HTR-8/SVneo (cell line): ENCODE measurements at places on chromosomes 5 and 9.

GRCh38 chr5:100900142-100900795 lies 2.8 kb downstream of the ST8SIA4 start:
- no peak for DNase-seq

DNA sequence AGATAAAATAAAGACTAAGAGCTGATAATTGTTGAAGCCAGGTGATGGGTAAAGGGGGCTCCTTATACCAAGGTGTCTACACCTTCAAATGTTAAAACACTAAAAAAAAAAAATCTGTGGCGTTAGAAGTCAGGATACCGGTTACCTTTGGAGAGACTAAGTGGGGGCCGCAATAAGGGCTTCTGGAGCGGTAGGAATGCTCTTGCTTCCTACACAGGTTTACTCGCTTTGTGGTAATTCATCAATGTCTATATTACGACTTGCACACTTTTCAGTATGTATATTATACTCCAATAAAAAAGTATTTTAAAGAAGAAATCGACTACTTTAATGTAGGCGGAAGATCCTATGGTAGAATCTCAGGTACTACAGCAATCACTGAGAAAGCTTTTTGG lies 12.5 kb downstream of the MRPS27 start:
- no peak for DNase-seq

DNA sequence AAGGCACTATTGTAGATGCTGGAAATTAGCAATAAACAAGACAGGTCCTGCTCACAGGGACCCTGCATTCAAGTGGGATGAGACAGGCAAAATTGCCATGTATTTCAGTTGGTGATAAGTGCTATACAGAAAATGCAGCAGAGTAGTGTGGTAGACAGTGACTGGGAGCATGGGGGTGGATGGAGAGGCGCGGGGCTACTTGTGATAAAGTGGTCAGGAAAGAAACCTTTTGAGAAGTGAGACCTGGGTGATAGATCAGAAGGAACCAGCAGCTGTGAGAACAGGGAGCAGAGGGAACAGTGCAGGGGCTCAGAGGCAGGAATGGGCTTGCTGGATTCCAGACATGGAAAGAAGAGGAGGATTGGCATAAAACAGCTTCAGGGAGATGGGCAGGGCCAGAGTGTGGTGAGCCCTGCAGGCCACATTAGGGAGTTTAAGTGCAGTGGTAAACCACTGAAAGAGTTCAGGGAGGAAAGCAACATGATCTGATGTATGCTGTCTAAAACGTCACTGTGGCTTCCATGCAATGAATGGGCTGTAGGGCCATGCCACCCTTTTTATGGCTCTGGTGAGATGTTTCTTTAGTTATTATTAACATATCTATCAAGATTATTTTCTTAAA lies 7.3 kb downstream of the CRHBP start:
- peak; percentile 61 for DNase-seq

DNA sequence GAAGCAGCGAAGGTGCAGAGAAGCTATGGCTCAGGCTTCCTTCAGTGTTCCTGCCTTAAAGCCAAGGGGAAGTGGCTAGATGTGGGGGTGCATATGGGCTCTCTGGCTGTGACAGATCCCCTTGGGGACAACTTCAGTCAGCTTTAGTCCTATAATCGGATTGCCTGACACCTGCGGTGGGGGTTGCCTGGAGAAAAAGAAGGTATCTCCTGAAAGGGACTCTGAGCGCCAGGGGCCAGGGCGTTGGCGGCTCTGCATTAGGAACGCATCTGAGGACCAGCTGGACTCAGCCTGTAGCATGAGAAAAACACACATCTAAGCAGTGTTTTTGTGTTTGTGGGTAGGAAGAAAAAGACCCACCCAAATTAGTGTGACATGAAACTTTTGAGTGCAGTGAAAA lies 84.3 kb upstream of the OTULINL start:
- no peak for DNase-seq

GRCh38 chr5:57174890-57175510 lies 1.1 kb downstream of the GPBP1 start:
- no peak for DNase-seq

- DNase-seq: peak; percentile 47
Observed at GRCh38 chr5:140966293-140967225, at the start of gene PCDHAC2. TSS of gene PCDHAC2 (plus strand) at chr5:140966476. CDS start at chr5:140966767, 291 bp downstream.

DNA sequence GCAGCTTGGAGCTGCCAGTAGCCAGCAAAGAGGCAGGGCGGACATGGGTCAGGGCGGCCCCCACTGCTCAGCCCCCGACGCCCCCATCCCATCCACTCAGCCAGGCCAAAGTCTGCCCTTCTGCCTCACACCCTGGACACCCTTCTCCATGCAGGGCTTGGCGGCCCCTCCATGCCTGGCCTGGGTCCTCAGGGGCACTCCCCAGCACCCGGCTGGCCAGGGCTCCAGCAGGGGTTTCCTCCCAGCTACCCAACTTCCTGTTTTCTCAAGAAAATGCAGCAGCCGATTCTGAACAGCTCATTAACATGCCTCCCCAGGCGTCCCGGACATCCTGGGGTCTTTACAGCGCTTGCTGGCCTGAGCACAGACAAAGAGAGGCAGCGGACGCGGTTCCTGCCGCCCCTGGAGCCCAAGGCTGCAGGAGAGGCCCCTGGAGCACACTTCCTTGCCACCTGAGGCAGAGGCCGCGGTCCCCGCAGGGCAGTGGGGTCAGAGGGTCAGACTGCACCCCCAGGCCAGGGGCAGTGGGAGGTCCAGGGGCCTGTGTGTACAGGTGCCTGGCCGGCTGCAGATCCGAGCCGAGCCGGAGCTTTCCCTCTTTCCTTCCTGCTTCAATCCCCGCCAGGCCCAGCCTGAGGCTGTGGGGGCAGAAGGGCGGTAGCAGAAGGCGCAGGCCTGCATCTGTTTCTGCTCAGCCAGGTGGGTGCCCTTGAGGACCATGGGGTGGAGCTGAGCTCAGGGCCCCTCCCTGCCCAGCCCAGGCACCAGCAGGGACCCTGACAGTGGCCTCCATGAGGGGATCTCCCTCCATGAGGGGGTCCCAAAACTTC lies 18.7 kb upstream of the NRARP start:
- no peak for DNase-seq

GRCh38 chr9:135216236-135216635 lies 128.8 kb downstream of the OLFM1 start:
- no peak for DNase-seq

DNA sequence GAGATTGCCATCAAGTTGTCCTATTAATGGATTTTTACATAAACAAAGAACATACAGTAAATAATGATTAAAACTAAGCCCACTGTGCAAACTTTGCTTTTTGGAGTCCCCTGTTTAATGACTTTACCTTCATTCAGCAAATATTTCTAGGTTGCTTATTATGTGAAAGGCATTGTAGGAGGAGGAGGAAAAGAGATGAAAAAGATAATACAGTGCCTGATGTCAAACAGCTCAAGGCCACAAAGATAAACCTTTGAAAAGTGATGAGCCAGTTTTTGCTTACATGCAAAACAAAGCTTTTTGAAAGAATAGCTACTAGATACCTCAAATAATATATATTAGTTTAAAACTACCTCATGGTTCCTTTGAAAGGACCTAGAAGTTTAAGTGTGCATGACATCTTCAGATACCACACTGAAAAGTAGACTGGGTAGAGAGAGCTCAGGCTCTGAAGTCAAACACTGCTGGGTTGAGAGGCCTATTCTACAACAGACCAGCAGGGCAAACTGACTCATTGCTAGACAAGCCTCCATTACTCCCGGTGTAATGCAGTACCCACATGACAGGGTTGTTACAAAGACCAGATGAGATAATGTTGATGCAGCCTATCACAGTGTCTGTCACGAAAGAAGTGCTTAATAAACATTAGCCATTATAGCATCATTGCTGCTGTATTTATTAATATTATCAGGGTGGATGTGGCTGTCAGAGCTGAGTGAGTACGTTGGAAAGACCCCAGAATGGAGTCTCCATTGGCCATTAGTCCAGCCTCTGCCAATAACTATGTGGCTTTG lies 11.8 kb downstream of the DEPDC1B start:
- no peak for DNase-seq

DNA sequence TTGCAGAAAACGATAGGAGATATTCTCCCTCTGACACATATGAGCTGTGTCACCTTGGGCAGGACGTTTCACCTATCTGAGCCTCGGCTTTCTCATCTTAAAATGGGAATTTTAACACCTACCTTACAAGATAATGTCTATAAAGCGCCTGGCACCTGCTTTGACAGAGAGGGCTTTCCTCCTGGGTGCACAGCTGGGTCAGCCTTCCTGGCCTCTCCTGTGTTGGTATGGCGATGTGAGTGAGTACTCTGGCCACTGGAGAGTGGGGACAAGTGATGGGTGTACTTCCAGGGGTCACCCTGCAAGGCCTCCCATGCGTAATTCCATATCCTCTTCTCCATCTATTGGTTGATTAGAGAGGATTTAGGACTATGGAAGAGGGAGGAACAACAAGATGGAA lies 113.1 kb upstream of the SMIM23 start:
- no peak for DNase-seq
